ENCODE measurements at places on chromosomes 12 and 14.

DNA sequence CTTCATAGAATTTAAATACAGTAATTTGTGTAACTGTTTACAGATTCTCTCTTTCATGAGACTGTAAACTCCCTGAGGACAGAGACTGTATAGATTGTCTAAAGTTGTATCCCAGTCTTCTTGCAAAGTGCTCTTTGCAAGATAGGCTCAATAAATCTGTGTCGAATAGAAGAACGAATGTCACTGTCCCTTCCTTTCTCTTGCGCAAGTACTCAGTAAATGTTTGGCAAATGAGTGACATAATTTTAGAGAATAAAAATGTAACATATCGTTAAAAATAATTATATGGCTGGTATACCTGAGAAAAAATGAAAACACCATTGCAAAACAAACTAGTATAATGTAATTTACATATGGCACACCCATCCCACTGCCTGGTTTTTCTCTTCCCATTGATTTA, 1.9 kb upstream of the RALGAPA1 start:
- DNase-seq, result no peak

DNA sequence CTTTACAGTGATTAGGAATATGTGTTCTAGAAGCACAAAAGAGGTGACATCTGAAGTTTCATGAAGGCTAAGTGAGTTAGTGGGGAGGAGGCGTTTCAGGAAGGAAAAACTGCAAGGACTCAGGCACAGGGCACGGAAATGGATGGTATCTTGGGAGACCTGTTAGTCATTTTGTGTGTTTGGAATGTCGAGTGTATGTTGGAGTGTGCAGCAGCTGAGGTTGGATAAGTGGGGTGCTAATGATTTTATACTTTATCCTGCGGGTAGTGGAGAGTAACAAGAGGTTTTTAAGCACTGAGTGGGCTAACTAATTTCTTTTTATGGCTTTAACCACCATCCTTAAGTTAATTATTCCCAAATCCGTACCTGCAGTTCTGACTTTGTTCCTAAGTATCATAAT, 571.5 kb upstream of the FBXO33 start:
- no peak for DNase-seq

- no peak for DNase-seq
Observed at GRCh38 chr14:29712601-29713000, 215.0 kb downstream of the PRKD1 start.

GRCh38 chr12:26132866-26133265, 8.0 kb upstream of the BHLHE41 start:
- no peak for DNase-seq

DNA sequence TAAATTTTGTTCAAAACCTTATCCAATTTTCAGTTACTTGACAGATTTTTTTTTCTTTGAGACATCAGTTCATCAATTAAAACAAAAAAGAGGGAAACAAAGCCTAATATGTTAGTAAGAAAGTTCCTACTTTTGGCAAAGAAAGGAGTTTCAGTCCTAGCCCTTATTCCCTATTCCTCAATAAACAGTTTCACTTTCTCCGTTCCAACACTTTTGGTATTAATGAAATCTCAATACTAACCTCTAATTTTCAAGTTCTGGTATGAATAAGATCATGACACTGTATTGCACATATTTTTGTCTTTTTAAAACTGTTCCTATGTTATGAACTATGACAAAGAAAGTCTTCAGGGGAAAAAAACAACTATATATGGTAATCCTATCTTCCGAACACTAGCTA, 48.4 kb downstream of the RPS6KA5 start:
- DNase-seq, result no peak

DNA sequence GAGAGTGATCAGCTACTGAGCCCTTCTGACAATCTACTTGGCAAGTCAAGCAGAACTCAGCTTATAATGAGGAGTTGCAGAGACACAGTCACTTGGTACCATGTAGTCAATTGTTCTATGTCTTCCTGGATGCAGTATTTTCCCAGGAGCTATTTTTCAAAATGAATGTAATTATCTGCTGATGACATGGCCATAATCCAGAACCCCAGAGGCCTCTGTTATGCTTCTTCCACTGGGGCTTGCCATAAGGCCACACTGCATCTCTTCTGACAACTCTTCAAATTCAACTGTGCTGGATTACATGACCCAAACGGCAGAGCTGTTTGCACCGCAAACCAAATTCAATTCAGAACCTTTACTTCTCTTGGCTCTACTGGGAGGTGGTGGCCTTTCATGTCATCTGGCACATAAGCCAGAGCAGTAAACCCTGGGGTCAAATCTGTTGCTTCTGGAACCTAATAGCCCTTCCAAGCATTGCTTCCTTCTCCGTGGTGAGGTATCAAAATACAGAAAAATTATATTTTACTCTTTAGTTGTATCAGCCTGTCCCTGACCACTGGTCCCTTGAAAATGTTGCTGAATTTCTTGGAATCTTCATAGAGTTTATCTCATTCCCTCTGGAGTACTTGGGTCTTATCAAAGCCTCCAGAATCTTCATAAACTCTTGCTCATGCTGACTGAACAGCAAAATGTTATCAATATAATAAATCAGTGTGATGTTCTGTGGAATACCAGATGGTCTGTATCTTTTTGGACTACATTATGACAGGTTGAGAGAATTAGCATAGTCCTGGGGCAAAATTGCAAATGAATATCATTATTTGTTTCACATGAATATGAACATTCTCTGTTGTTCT, 79.4 kb upstream of the DCN start:
- no peak for DNase-seq

- peak; percentile 89 for DNase-seq
Observed at GRCh38 chr12:132489602-132490266, at the start of gene FBRSL1. Gene FBRSL1 (plus strand): TSS chr12:132490151.

DNA sequence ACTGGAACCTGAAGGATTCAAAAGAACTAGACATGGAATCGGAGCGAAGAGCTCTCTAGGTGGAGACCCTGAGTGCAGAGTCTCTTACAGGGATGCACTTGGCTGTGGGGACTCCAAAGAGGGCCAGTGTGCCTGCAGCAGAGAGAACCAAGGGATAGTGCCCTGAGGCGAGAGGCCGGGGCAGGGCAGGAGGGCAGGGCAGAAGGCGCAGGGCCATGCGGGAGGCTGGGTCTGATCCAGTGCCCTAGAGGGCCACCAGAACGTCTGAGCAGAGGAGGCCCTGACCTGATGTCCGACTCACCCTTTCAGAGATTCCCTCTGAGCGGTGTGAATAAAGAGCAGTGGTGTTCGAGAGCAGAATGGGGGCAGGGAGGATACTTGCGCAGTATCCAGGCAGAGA, 205.4 kb upstream of the FKBP4 start:
- DNase-seq, result no peak

DNA sequence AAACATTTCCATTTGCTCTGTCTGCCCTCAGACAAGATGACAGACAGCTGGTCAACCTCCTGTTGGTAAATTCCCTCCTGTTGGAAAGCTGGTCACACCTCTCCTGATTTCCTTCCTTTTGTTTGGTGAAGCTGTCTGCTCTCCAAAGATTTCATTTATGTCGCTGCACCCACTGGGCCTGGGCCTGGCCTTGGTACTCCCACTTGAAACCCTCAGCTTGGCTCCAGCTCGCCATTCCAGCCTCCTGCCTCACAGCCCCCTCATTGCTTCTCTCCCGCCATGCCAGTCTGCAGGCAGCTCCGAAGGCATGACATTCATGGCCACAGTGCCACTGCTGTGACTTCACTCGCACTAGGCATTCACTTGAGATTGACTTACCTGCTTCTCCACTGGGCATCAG, 451.8 kb downstream of the VRK1 start:
- DNase-seq, result no peak

- no peak for DNase-seq
Observed at GRCh38 chr12:42585154-42585840, 4.2 kb downstream of the PRICKLE1 start.

- DNase-seq, result no peak
Observed at GRCh38 chr12:44015333-44015941, 179.6 kb downstream of the TMEM117 start.

DNA sequence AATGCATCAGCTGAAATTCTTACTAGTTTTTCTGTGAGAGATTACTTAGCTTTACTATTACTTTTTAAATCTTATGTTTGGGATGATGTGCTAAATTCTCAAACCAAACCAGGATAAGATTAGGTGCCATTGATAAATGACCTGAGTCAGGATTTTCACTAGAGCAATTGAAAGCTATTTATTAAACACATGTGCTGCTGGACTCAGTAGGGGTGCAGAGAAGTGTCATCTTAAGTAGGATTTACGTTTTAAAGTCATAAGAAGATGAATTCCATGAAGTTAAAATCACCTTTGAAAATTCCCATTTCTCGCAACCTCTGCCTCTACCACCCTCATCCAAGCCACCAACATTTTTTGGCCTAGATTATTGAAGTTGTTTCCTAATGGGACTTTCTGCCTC, 8.8 kb downstream of the TMEM263 start:
- no peak for DNase-seq

DNA sequence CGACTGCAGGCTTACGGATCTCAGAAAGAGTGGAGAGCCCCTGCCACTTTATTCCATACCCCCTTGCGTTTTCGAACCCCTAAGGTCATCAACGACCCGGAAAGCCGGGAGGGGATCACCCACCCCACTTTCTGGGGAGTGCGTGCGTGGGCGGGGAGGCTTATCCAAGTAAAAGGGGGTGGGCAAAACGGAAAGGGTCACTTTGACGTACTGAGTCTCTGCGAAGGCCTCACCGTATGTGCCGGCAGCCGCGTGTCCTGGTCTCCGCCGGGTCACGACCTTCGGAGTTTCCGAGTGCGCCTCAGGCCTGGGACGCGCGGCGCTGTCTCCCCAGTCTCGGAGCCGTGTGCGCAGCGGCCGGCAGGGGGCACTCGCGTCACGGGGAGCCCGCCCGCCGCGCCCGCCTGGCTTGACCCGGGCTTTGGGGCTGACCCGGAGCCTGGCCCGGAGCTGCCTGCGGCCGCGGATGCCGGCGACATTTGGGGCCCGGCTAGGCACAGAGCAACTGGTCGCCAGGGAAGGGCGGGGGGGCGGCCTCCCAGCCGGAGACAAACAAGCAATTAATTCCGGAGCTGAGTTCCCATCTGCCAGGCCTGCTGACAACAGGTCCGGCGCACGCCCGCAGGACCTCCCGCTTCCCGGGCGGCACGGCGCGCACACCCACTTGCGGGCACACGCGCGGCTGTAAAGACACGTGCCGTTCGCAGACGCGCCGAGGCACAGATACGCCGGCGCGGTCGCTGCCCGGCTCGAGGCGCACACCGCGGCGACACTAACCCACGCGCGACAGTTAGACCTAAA, 890 bp upstream of the KIF26A start:
- DNase-seq, result peak; percentile 60

DNA sequence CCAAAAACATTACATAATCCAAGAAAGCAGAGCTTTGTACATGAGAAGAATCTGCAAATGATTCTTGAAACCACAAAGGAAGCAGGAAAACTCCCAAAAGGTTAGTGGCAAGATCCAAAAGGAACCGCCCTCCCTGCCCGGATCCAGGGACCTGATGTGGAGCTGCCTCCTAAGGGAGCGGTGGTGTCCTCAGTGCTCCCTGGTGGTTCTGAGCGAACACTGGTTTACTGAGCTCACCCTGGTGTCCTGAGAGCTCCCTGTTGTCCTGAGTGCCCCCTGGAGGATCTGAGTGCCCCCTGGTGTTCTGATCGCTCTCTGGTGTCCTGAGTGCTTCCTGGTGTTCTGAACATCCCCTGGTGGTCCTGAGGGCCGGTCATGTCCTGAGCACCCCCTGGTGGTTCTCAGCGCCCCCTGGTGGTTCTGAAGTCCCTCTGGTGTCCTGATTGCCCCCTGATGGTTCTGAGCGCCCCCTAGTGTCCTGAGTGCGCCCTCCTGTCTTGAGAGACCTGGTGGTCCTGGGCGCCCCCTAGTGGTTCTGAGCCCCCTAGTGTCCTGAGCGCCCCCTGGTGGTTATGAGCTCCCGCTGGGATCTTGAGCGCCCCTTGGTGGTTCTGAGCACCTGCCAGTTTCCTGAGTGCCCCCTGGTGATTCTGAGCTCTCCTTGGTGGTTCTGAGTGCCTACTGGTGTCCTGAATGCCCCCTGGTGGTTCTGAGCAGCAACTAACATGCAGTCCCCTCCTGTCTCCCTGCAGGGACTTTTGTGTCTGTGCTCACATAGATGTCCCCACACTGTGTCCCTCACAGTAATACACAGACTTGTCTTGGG, 891.1 kb downstream of the TMEM121 start:
- peak; percentile 82 for DNase-seq

GRCh38 chr14:97178781-97179180, 381.6 kb downstream of the VRK1 start:
- no peak for DNase-seq

DNA sequence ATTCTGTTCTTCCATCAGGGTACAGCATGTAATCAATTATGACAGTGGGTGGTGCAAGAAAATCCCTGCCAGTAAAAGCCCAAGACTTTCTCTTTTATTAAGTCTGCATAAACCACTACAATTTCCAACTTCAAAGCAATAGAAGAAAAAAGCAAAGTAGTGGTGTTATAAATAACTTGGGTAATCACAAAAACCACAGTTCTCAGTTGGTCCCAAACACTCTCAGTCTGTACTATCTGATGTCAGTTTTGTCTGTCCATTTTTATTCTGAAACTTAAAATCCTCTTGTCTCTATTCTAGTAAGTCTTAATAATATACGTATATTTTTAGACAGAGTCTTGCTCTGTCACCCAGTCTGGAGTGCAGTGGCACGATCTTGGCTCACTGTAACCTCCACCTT, 8.8 kb upstream of the TIGAR start:
- DNase-seq, result no peak

- no peak for DNase-seq
Observed at GRCh38 chr12:116157845-116158267, 119.6 kb downstream of the MED13L start.

- no peak for DNase-seq
Observed at GRCh38 chr12:13171921-13172859, 24.3 kb upstream of the EMP1 start.

GRCh38 chr12:9707356-9707755, 25.5 kb downstream of the CLECL1 start:
- DNase-seq, result no peak

GRCh38 chr14:99266181-99267178, 5.5 kb downstream of the BCL11B start:
- peak; percentile 81 for DNase-seq

GRCh38 chr14:69996216-69996615, 117.0 kb downstream of the SMOC1 start:
- no peak for DNase-seq

GRCh38 chr12:65205886-65206285, 36.5 kb downstream of the LEMD3 start:
- DNase-seq, result no peak

DNA sequence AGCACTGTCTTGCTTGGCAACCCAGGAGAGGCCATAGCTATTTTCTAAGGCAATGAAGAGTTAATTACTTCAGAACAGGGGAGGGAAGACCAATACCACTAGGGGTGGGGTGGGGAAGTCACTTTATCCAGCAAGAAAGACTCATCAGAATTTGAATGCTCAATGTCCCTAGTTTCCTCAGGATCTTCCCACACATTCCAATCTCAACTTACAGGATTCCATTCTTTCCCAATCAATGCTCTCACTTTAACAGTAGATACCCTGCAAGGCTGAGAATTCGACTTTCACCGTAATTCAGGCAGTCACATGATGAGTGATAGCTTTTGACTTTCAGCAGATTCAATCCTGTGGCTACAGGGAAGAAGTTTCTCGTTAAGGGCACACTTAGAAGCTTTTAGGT, 526.6 kb upstream of the SEL1L start:
- no peak for DNase-seq

GRCh38 chr12:92675092-92675865, 27.5 kb upstream of the PLEKHG7 start:
- no peak for DNase-seq
